Nucleus accumbens (tissue), 56 donors: ENCODE measurements at places on chromosomes 5 and 9.

DNA sequence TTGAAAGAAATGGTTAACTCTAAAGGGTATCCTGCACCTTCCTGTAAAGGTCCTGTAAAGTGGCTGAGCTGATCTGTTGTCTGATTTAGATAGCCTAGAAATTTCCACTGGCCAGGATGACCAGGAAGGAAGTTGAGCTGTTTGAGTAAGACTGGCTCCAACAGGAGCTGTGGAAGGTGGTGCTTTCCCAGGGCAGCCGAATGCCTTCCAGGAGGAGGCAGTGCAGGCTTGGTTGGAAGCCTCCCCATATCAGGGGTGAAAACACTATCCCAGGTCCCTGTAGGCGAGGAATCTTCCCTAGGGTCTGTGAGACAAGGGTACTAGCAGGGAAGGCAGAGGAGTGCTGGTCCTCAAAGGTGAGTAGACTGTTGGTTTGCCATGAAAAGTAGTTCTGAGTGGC, 98.4 kb downstream of the LIX1 start:
- DNase-seq = no peak

DNA sequence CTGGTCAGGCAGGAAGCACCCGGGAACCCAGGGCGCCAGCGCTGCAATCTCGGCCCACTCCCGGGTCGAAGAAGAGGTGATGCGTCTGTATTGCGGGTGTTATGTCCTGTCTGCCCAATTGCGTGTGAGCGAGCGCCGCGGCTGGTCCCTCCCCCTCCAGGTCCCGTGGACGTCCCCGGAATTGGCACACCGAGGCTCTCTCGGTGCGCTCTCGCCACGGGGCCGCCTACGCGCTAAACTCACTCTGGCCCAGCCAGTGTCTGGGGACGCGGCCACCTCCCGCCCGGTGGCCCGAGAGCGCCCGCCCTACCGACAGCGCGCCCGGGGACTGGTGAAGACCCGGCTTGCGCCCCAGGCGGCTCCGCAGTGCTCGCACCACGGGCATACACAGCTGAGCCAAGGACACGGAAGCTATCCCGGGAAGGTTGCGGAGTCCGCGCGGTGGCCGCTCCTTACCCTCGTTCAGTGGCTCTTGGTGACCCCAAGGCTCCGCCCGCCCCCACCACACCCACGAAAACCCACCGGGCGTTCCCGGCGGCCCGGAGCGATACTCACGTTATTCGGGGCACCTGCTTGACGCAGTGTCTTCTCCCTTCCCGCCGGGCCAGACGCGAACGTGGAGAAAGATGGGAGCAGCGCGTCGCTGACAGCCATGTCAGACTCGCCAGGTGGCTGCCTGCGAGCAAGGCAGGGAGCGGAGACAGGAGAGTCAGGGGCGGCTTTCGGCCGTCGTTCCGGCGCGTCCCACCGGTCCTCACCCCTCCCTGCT, 1.0 kb downstream of the KLF4 start:
- no peak for DNase-seq

- no peak for DNase-seq
Observed at GRCh38 chr9:134329886-134330285, 3.6 kb downstream of the RXRA start.

DNA sequence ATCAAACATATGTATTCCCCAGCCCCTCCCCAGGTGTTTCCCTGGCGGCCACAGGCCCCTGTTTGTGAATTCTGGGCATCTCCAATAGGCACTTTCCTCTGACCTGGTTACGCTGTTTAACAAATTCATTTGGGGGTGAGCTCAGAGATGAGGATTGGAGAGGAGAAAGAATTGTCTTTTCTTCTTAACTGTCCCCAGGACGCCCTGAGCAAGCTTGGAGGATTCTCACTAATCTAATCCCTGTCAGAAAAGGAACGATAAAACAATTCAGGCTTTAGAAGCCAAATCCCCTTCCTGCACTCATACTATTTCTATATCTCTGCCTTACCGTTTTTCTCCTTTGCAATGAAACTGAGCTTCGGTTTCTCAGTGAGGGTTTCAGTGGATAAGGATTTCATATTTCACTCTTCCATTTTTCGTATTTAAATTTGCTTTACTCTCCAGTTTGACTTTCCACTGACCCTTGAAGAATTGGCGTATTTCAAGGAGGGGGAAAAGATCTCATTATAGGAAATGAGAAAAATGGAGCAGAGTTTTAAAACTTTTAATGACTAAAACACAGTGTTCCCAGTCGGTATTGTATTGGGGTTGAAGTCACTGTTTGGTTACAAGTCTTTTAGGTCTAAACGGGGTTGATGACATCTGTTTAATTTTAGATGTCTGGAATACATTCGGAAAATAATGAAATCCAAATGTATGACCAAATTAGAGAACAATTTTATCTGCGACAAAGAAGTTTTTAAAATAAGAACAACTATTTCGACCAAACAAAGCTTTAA, 180.1 kb downstream of the MACROH2A1 start:
- no peak for DNase-seq

- DNase-seq = peak; percentile 17
Observed at GRCh38 chr9:99660191-99660636, 161.5 kb upstream of the NR4A3 start.

DNA sequence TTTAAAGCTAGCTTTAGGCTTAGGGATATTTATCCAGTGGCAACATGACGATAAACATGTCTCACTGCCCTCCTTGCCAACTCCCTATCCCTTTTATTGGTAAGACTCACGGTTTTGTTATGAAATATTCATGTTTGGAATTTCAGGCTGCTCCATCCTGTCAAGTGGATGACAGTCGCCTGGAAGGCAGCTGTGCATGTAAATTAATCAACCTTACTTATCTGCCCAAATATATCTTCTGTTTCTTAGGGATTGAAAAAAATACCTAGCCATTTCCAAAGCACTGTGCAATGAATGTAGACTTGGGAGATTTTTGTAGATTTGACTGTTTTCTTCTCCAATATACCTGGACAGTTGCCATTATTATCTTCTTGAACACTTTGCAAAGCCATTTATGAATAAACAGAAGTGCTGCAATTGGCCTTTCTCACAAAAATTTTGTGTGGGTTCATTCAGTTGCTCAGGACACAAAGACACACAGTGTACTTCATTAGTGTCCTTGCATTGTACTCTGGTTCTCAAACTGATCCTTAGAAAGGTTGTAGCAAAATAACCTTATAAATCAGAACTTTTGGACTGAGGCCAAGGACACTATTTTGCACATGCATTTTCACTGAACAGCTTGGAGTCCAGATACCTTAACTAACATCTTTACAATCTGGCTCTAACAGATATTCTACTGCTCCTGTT, 889.4 kb upstream of the SEMA6A start:
- no peak for DNase-seq

GRCh38 chr5:170278611-170279458, 18.7 kb downstream of the LCP2 start:
- DNase-seq = no peak

DNA sequence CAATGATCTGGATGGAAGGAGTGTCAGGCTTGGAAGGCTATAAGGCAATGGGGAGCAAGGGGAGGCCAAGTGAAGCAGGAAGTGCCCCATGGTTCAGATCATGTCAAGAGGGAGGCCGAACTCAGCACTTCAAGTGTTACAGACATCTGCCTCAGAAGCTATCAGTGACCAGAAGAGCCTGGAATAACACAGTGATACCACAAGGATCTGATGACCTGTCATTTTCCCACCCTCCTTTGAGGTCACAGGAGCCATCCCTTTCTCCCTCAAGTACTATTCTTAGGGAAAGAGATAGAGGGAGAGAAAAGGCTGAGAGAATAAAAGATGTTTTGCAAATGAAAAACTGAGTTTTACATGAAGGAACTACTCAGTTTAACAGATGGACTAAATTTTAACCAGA, 454.8 kb downstream of the CSNK1G3 start:
- no peak for DNase-seq

DNA sequence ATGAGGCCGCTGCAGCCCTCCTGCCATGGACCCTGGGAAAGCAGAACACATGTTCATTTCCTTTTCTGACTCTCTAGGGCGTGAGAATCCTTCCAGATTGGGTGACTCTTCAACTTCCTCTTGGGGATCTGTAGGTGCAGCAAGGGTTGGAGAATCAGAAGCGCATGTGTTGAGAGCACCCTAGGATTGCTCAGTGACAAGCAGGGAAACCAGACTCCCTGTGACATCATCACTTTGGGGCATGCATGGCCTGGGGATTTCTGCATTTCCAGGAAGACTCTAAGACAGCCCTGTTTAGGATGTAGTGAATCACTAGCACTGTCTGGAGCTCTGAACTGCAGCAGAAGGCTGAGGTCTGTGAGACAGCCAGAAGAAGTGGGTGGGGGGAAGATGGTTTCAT, 15.1 kb upstream of the LCP2 start:
- no peak for DNase-seq

GRCh38 chr5:58649716-58650115, 66.8 kb downstream of the RAB3C start:
- no peak for DNase-seq

DNA sequence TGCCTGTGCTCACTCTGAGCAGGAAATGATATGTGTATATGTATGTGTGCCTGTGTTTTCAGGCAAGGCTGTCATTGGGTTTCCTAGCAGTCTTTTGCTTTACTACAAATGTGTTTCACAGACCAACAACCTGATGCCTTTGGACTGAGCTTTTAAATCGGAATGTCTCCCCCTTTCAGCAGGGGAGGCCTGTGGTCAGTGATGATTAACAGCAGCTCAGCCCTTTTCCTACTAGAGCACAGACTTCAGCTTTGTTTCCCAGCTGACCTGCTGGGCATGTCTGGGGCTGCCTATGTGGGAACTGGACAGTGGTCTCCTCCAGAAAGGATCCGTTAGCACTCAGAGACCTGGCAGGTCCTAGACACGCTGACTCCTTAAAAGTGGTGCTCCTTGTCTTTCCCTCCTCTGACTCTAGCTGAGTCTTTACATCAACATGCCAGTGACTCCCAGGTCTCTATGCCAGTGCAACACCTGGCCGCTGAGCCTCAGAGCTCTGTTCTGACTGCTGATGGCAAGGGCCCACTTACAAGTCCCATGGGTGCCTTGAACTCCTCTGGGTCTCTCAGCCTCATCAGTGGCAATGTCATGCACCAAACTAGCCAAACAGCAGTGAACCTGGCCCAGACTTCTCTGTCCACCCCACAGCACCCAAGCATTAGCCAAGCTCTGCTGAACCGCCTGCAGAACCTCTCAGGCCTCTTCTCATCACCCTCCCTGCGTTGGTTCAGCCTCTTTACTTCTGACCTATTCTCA, 7.7 kb downstream of the MACROH2A1 start:
- DNase-seq = no peak

DNA sequence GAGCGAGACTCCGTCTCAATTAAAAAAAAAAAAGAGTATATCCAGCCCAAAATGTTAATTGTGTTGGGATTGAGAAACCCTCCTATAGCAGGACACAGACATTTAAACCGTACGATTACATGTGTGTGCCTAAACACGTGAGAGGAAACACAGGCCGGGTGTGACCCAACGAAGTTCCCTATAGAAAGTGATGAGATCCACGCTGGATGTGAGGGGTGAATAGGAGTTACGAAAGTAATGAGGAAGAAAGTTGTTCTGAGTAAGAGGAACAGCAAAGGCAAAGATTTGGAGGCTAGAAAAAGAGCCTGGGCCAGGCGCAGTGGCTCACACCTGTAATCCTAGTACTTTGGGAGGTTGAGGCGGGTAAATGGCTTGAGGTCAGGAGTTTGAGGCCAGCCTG, 13.6 kb downstream of the NAIF1 start:
- DNase-seq = no peak

GRCh38 chr5:84228266-84228665, 156.4 kb downstream of the EDIL3 start:
- DNase-seq = no peak

DNA sequence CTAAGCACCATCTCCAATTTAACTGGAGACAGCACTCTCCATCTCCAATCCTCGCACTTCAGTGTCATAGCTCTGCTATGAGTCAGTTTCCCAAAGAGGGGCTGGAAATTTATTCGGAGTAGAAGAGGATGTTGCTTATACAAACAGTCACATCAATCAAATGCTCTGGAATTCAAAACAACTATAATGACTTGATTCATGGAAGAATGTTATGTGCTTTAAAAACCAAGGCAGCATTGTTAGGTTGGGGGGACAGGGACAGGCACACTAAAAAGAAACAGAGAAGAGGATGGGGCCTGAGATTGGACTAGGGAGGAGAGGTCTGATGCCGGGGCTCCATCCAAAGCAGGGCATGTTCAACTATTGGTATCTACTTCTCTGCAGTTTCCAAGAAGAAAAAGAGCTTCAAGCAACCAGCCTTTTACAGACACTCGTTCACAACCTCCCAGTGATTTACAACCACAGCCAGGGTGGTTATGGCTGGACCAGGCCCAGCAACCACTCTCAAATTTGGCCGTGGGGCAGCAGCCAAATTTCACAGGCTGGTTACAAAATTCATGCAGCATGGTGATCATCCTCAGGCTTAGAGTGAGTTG, 117.5 kb upstream of the ZNF366 start:
- no peak for DNase-seq

DNA sequence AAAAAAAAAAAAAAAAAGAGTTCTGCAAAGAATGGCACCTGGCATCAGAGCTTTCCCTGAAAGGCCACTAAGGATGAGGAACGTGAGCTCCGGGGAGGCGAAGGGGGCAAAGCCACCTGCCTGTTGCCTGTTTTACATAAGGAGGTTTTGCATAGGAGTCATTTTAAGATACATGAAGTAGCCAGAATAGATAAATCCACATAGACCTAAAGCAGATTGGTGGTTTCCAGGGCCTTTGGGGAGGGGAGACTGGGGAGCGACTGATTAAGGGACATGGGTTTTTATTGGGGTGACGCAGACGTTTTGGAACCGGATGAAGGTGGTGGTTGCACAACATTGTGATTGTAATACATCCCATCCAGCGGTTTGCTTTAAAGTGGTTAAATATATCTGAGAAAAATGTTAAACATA, 7.1 kb downstream of the NEK6 start:
- DNase-seq = no peak

GRCh38 chr9:14554886-14555285, 138.3 kb downstream of the ZDHHC21 start:
- no peak for DNase-seq

- DNase-seq = no peak
Observed at GRCh38 chr5:169384661-169385060, 83.7 kb upstream of the SLIT3 start.

GRCh38 chr5:128304088-128304487, 220.5 kb downstream of the SLC12A2 start:
- no peak for DNase-seq

GRCh38 chr5:43514471-43514815, 505 bp downstream of the C5orf34 start:
- DNase-seq = no peak

- no peak for DNase-seq
Observed at GRCh38 chr9:22389271-22389670, 57.4 kb upstream of the DMRTA1 start.

- DNase-seq = no peak
Observed at GRCh38 chr9:36995927-36996705, 38.0 kb downstream of the PAX5 start.

GRCh38 chr5:61525512-61526206, 193.6 kb downstream of the ZSWIM6 start:
- DNase-seq = no peak
